ENCODE measurements at places on chromosomes 2 and 18.

DNA sequence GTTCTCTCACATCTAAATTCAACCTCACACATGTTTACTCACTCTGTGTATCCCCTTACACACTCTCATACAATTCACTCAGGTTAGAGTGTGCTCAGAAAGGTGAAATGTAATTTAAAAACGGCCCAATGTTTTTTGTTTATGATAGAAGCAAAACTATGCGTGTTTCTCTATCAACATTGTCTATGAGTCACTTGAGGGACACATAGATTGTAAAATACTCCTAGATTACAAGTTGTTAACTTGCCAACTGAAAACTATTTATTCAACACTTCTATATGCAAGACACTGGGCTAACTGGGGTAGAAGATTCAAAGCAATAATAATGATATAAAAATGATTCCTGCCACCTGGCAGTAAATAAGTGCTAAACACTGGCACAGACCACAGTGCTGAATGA is 24.6 kb downstream of the CCDC195 start:
- DNase-seq, result no peak

DNA sequence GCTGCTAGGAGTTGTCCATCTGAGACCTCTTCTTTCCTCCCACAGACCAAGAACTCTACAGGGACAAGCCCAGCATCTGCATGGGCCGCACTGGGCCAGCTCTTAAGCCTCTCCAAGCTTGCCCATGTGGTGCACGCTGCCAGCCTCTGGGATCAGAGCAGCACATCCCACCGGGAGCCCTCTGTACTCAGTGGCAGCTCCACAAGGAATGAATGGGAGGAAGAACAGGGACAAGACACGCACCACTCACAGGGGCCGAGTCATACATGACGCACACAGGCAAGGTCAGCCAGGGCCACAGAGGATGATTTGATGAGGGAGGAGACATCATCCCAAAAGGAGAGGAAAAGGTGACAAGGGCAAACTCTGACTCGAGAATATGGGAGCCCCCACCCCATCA is 268.3 kb downstream of the KLHL29 start:
- no peak for DNase-seq

GRCh38 chr2:36394804-36395203 is 39.2 kb downstream of the CRIM1 start:
- DNase-seq, result peak; percentile 23

GRCh38 chr2:64683771-64684510 is 30.2 kb upstream of the SERTAD2 start:
- no peak for DNase-seq

GRCh38 chr2:31329081-31329625 is 85.4 kb downstream of the XDH start:
- DNase-seq, result no peak

DNA sequence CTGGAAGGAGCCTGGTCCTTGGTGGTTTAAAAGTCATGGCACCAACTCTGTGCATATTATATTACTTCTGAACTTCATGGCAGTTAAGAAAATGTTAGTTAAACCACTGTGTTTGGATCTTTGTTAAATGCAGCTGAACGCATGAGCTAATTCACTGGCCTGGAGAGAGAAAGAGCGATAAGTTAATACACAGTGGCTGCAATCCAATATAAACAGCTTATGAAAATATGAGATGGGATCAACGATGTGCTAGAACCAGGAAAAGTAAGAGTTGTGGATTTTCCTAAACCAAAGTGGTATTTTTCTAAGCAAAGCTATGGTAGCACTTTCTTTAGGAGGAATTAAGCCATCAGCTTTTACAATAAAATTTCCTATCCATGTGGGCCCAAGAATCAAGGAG is 326.7 kb downstream of the MTX2 start:
- no peak for DNase-seq

GRCh38 chr2:150811259-150811855 is 323.9 kb upstream of the RND3 start:
- DNase-seq, result no peak

DNA sequence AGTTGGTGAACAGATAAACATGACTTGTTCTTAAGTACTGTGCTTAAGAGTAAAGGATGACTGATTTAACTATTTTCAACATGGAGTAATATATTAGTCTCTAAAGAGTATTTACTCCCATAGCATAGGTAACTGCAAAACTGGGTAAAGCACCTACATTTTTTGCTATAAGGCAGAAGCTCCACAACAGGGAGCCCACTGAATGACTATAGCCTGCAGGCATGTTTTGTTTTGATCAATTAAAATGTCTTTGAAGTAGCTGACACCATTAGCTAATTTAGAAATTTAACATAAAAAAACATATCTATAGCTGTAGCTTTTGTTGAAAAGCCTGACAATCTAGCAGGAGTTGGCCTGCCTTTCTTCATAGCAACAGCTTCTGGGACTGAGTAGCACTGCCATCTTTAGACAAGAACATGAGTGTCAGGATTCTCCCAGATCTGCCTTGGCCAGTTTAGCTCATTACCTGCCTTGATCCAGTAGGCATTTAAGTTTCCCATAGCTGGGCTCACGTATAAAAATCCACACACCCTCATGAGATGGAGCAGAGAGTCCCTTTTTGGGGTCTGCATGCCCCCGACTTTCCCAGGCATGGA is 1935.1 kb upstream of the PIK3C3 start:
- no peak for DNase-seq

GRCh38 chr2:81327911-81328310 is 1023.4 kb upstream of the LRRTM1 start:
- DNase-seq, result no peak

DNA sequence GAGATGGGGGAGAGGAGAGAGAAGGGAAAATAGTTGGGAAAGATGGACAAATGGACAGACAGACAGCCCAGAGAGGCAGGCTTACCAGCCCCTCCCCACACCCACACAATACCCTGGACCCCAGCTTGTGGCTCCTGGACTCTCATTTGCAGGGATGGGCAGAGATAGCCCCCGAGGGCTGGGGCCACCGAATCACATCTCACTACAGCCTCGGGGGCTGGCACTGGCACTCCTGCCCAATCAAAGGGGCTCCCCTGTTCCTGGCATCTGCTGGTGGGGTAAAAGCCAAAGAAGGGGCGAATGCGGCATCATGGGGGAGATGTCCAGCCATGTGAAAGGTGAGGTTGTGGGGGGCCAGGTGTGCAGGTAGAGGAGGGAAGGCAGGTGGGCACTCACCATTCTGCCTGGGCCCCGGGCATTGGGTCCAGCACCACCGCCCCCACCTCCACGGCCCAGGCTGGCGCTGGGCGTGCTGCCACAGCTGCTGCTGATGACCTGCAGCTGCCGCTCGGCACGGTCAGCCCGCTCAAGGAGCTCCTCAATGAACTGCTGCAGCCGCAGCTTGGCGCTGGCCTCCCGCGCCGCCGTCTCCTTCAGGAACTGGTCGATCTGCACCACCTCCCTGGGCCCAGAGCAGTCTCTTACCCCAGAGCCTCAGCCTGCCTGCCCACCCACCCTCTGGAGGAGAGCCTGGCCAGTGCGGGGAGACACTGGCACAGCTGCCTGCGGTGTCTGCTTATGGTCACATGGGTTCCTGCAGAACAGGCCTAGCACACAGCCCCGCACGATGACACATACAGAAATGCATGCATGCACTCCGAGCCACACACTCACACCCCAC is 18.0 kb downstream of the FBXO41 start:
- no peak for DNase-seq

DNA sequence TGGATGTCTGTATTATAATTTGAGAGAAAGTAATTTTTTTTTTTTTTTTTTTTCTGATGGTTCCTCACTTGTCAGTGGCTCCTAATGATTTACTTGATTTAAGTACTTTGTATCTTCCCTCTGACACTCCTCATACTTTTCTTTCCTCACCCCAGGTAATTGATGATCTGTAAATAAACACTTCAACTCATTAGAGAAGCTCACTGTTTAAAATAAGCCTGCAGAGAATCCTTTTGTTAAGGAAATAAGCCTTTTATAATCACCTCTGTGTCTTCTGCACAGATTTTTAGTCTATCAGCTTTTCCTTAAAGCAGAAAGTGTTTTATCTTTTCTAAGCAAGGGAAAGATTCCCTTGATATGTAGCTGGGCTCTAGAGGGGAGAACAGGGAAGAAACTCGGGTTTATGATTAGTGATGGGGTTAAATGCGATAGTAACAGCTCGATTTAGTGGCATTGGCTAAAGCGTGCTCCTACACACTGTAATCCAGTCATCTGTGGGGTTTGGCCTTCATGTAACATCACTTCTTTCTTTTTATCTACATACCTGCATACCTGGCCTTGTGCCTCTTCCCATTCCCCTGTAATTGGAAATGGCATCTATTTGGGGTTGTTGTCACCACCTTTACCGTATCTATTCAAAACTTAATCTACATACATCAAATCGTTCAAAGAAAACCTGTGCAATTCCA is 60.1 kb upstream of the LRRTM1 start:
- DNase-seq, result no peak

DNA sequence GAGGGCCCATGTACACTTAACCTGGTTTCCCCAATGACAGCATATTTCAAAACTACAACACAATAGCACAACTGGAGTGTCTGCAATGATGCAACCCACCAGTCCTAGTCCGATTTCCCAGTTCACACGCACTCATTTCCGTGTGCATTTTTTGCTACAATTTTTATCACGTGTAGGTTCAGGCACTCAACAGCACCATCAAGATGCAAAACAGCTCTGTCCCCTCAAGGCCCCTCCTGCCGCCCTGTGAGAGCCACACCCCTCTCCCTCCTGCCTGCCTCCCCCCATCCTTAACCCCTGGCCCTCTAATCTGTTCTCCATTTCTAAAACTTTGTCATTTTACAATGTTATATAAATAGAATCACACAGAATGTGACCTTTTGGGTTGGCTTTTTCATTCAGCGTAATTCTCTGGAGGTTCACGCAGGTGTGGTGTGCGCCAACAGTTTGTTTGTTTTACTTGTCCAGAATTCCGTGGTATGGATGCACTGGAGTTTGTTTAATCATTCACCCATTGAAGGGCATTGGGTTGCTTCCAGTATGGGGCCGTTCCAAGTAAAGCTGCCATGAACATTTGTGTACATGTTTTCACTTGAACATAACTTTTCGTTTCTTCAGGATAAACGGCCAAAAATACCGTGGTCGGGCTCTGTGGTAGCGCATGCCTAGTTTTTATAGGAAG is 8.4 kb downstream of the KCNIP3 start:
- DNase-seq, result no peak

- no peak for DNase-seq
These were observed 4.5 kb downstream of the IDH1 start for GRCh38 chr2:208250388-208250787.

All from foreskin melanocyte (primary cell).